Glutamatergic neuron (in vitro differentiated cells): ENCODE measurements at places on chromosomes 5 and 9.

DNA sequence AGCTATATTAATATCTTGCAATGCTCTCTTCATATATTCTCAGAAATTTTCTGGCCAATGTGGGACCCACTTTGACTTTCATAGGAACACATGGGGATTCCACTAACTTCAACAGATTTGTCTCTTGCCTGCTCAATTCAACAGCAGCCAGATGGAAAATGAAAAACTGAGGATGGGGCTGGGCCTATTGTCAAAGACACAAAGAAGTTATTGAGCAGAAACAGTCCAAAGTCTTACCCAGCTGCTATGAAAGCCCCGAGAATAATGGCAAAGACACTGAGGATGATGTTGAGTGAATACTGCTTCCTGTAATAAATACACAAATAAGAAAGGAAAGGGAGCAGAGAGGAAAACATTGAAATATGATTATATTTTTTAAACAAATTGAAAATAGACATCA is 32.6 kb downstream of the SLC35D2 start:
- no peak for DNase-seq

DNA sequence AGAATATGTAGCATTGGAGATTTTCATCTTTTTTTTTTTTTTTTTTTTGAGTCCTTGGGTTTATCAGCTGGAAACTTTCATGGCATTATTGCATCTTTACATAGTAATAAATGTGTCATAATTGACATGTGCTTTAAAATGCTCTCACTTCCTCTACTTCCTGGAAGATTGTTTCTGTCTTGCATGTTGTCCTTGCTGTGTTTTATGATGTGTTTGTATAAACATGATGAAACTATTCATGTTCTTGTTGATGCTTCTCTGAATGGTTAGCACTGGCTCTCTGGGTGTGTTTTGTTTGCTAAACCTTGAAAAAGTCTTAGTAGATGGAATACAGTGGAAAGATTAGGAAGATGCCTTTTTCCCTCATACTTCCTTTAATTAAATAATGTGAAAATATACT is 87.9 kb downstream of the IQGAP2 start:
- DNase-seq, result no peak

GRCh38 chr5:74651710-74652109 is 11.2 kb upstream of the ENC1 start:
- no peak for DNase-seq

DNA sequence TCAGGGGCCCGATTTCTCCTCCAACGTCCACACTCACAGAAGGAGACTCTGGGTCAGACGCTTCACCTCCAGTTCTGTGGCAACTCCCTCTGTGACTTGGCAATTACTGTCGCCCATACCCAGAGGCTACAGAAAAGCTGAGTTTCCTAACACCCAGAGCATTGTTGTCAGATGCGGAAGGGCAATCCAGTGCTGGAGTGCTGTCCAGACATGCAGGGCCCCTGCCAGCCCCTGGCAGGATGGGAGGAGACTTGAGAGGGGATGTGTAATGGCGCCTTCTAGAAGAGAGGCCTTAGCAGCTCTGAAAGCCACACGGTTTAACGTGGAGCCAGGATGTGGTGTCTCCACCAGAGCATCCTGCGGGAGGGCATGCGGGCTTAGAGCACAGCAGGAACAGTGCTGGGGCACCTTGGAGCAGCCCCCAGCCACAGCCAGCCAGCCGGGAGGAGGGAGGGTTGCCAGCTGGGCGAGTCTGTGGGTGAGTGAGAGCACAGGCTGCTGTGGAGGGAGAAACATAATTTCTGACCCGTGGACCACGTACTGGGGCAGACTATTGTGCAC is 139.4 kb upstream of the IRX1 start:
- no peak for DNase-seq

- DNase-seq, result no peak
These were observed 1945.9 kb upstream of the NUDT12 start for GRCh38 chr5:105508519-105508918.

DNA sequence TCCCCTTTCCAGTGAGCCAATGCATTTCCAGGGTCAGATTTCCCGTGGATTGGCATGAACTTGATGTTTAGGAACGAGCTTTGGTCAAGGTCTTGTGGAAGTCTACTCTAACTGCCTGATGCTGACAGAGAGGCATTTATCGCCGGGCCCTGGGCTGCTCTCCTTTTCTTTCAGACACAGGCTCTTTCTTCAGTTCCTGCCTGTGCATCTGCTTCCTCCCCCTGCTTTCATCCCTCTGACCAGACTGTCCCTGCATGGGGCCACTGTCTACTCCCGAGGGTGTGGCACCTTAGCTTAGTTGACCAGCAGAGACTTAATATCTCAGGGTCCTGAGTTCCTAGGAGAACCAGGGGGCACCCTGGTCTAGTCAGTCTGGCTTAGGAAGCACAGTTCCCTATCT is 41.2 kb downstream of the RALGPS1 start:
- no peak for DNase-seq

- no peak for DNase-seq
These were observed 18.7 kb downstream of the HSD17B4 start for GRCh38 chr5:119470851-119471451.

- no peak for DNase-seq
These were observed 613.0 kb upstream of the CCNG1 start for GRCh38 chr5:162824360-162824759.

GRCh38 chr5:172740428-172741205 is 30.4 kb downstream of the DUSP1 start:
- no peak for DNase-seq

DNA sequence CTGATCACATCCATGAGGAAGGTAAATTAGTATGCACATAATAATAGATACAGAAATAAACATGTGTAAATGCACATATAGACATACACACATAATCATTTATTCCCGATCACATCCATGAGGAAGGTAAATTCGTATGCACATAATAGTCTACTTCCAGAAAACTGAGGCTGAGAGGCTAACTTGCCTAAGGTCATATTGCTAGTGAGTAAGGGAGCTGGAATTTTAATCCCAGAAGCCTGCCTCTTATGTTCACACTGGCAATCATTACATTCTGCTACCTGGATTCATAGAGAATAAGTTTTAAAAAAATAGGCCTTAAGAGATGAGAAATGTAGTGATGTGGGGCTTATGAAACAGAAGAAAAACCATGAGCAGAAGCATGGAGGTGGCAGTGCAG is 716.3 kb downstream of the BRINP1 start:
- no peak for DNase-seq

GRCh38 chr5:10507575-10508096 is 56.2 kb upstream of the ANKRD33B start:
- no peak for DNase-seq

DNA sequence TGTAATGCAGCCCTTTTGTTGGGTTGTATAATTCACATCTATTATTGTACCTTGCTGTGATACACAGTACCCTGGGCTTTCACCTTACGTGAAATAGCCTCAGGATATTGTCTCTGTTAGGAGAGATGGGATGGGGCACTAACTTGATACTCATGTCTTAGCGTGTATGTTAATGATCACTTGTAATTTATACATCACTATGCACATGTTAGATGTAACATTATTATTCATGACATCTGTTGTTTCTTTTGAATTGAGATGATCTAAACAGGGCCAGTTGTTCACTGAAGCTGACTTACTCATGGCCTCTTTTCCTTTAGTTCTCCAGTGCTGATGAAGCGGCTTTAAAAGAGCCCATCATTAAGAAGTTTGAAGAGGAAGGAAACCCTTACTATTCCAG is 65.2 kb downstream of the MCCC2 start:
- DNase-seq, result no peak

DNA sequence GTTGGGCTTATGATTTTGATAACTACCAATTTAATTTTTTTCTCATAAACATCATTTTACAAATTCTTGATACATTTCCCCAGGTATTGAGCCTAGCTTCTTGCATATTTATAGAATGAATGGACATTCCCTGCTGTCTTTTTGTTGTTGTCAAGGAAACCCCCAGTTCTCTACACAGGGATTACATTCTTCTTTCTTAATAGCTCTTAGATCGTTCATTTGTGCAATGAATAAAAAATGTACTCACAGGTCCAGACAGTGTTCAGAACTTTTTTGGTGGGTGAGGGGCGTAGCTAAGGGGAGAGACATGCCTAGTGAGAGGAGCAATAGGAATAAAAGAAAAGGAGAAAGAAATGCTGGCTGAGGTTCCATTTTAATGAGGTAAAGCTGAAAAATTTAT is 58.6 kb downstream of the VCAN start:
- DNase-seq, result no peak

DNA sequence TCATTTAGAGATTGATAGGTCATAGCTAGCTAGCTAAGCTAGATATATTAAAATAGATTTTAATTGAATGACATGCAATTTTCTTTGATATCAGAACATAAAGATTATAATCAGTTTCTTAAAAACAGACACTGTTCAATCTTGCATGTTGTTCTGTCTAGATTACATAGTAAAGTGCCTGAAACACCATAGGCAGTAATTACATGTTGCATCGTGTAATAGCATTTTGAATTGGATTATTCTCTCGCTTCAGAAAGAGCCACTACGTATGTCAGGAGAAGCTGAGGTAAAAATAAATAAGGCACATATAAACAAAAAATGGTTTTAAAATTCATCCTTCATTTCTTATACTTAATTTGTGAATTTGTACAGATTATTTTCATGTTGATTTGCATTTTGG is 148.0 kb upstream of the CDH12 start:
- no peak for DNase-seq

GRCh38 chr5:163846512-163846911 is 341.1 kb downstream of the MAT2B start:
- DNase-seq, result no peak

DNA sequence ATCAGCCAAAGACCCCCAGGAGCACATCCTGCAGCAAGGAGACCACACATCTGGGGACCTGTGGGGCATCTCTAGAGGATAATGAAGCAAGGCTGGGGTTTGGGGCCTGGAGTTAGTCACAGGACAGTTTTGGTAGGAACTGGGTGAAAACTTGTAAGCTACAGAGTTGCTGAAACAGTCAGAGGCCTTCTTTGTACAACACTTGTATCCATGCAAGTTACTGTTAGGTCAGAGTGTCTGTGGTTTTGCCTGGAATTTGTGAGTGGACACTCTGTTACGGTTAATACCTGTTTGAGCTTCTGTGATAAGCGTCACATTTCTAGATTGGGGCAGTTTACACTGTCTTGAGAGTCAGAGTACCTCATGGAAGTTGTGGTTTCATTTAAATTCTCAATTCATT is 22.6 kb upstream of the ASPN start:
- no peak for DNase-seq

DNA sequence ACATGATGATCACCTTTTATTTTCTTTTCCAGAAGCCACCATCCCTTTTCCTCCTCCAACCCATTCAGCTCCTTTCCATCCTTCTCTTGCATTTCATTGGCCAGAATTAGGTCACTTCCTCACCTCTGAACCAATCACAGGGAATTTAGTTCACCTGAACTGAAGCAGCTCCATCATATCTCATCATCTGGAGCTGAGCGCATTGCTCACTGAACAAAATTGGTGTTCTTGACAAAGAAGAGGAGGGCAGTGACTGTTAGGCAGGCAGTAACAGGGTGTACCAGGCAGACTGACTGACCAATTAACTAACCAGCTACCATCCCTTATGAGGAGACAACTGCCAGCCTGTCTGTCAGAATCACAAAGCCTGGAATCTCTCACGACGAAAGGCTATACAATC is 1.8 kb upstream of the ZNF354A start:
- no peak for DNase-seq

GRCh38 chr5:15008476-15008875 is 136.9 kb upstream of the ANKH start:
- DNase-seq, result peak; percentile 29

DNA sequence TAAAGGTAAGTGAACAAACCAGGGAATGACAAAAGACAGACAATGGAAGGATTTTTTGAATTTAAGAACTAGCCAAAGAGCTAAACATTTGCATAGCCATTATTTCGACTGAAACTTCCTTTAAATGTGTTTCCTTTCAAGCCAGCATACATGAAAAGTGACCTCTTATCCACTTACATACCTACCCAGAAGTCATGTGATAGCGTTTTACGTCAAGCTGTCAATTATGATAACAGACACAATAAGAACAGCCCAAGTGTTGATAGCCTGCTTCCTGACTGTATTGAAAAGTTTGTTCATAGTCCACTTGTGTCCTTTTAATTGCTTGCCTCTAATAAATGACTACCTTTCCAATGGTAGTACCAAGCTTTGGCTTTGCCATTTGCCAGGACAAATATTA is 206.0 kb downstream of the NFIB start:
- DNase-seq, result no peak

GRCh38 chr9:121499177-121499426 is 542 bp downstream of the GGTA1 start:
- DNase-seq, result no peak

DNA sequence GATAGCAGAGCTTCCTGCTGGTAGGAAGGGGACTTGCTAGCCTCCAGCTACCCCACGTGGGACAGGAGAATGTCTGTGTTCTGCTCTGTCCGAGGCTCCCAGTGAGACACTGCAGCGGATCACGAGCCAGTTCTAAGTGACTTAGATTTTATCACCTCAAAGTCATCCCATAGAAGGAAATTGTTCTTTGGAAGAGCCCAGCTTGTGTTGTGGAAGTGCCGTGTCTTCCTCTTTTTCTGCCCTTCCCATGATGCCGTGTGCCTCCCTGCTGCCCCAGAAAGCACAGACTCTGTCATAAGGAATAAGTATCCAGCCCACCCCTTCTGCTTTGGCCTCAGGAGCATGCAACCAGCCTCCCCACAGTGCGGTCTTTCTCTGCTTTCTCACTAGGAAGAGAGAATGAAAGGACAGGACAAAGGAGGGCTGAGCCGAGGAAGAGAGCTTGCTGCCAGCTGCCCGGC is 35.6 kb downstream of the RUFY1 start:
- no peak for DNase-seq

GRCh38 chr9:130276955-130277354 is 11.4 kb downstream of the HMCN2 start:
- no peak for DNase-seq

DNA sequence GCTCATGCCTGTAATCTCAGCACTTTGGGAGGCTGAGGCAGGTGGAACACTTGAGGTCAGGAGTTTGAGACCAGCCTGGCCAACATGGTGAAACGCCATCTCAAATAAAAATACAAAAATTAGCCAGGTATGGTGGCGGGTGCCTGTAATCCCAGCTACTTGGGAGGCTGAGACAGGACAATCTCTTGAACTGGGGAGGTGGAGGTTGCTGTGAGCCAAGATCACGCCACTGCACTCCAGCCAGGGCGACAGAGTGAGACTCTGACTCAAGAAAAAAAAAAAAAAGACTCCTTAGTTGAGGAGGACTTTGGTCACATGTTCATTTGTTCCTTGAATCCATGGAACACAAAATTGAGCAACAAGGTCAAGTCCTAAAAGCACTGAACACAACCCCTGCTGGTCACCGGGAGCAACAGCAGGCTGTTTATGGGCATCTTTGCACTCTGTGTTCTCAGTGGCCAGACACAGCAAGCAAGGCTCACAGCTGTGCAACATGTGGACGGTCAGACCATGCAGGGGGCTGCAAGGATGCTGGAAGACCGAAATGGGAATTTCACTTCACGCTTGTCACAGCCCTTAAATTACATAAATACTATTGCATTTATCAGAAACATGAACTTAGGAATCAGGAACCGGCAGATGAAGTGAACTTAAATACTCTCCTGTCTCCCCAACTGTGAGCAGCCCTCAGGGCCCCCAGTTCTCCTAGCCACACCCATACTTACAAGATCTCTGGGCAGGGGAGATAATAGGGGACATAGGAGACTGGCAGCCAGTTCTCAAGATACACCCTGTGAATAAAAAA is 2.8 kb downstream of the GBGT1 start:
- DNase-seq, result peak; percentile 70

GRCh38 chr5:168578006-168578405 is 1.2 kb downstream of the PANK3 start:
- no peak for DNase-seq
